NCI-H1092 (cell line): ENCODE measurements at places on chromosomes 16 and 17.

GRCh38 chr16:67245674-67246080 lies 1.6 kb downstream of the FHOD1 start:
- no peak for DNase-seq

DNA sequence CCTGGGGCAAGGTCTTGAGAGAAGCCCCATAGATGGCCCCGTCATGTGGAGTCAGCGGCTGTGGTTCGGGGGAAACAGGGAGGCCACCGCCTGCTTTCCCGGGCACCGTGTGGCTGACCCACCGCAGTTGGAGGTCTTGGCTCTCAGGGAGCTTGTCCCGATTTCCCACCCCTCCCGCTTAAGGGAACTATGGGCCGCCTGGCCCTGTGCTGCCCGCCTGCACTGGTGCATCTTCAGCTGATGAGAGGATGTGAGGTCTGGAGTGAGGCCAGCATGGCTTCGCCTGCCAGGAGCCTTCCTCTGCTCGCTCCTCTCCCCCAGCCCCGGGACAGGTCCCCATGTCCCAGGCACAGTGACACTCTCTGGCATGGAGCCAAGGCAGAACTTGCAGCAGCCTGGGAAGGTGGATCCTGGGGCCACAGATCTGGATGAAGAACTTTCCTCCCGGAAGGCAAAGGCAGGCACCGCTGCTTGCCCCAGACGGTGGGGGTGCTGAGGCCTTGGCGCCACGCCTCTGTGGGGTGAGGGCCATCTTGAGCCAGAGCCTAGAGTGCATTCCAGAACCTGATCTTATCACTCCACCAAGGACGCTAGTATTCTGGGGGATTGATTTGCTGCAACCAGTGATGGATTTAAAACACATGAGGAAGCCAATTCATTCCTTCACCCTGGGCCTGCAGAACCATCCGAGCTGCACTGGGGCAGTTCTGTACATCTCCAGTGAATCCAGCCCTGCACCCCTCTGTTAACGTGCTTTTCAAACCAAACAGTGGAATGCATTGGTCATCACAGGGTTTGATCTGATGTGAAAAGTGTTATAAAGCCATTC lies 178.6 kb upstream of the TNRC6C start:
- no peak for DNase-seq

GRCh38 chr16:29835926-29836325 lies 15.7 kb downstream of the MVP start:
- no peak for DNase-seq

DNA sequence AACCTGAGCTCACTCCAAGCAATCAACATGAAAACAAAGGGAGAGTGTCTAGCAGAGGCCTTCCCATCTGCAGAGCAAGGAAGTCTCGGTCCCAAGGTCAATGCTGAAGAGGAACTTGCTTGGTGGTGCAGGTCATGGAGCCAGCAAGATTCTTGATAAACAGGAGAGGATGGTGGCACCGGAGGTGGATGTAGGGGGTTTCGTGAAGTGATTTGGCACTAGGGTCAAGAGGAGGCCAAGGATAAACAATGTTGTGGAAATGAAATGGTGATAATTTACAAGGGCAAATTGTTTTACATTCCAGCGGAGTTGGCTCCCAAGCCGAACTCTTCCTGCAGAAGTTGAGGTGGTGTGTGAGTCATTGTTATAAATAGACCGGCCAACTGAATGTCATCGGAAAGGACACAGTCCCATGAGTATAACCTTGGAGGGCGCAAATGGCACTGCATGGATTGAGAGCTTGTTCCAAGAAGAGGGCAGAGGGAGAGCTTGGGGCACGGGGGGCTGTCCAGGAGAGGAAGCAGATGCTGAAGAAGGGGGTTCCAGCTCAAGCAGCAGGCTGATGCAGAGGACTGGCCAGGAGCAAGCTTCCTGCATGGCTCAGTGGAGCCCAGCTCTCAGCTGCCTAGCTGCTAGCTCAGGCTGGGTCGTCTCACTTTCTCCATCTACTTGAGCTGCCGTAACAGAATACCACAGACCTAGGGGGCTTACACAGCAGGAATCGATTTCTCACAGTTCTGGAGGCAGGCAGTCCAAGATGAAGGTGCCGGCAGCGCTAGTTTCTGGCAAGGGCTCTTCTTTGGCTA lies 136.6 kb downstream of the COPRS start:
- no peak for DNase-seq

DNA sequence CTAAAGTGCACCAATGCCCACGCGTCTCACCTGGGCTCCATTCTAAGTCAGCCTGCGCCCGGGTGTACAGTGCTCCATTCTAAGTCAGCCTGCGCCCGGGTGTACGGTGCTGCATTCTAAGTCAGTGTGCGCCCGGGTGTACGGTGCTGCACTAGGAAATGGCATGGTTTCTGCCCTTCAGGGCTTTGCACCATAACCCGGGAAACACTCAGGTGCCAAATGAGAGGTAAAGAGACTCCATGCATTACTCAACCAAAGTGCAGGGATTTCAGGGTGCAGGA lies 29.2 kb upstream of the FASN start:
- no peak for DNase-seq
